Forelimb muscle (tissue), 1 donor: ENCODE measurements at places on chromosomes 5 and 9. TPM values are rescaled to one million over a fixed set of nuclear protein-coding genes. Genes with fewer than 3 reads are reported as not detected.

Gene TAS2R1
- polyA plus RNA-seq: 0.32 TPM

Gene C8G
- polyA plus RNA-seq: 0.32 TPM

Gene CATSPER3
- polyA plus RNA-seq: 0.87 TPM

Gene KCNIP1
- 2.4 TPM for polyA plus RNA-seq

Gene LCN12
- polyA plus RNA-seq: 0.71 TPM

Gene STPG3
- polyA plus RNA-seq: 0.18 TPM

- DNase-seq: no peak
Observed at GRCh38 chr9:136695435-136695895, 8.2 kb upstream of the AGPAT2 start.

DNA sequence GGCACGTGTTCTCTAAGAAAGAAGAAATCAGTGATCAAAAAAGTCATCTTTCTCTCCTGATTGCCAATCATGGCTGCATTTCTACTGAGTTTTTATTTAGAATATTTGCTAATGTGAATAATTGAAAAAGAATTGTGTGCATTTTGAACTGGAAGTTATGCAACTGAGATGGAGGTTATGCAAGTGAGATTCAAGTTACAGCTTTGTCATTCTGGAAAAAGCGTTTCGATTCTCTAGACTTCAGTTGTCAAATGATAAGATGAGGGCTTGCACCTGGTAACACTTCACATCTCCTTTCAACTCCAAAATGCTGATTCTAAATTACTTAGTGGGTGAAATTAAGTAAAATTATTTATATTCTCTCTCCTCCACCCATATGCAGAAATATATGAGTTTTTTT lies 36.4 kb downstream of the C6 start:
- DNase-seq: no peak

DNA sequence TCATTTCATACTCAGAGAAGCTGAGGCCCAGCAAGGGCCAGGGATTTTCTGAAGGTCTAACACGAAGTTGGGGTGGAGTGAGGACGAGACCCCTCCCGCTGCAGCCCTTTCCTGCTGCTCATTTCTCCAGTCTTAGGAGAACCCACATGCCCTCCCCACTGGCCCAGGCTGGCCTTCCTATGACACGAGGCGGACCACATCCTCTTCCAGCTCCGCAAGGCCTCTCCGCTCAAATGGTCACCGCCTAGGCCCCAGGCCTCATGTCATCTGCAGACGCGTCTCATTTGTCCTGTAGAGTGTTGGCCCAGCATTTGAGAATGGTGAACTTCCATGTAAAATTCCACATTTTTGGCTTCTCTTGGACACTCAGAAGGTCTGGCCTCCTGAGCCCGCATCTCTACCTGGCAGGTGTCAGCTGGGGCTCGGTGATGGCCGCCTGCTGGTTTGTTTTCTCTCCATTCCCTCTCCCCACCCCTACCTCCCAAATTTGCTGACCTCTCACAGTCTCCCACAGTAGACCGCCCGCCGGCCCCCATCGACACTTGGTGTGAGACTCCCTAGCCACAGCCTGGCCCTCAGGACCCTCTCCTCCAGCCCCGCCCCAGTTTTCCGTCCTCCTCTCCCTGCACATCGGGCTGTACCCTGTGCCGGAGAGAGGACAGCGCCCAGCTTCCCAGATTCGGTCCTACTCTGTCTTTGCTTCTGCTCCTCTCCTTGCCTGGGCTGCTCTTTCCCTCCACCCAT lies 51.7 kb downstream of the ERGIC1 start:
- no peak for DNase-seq

DNA sequence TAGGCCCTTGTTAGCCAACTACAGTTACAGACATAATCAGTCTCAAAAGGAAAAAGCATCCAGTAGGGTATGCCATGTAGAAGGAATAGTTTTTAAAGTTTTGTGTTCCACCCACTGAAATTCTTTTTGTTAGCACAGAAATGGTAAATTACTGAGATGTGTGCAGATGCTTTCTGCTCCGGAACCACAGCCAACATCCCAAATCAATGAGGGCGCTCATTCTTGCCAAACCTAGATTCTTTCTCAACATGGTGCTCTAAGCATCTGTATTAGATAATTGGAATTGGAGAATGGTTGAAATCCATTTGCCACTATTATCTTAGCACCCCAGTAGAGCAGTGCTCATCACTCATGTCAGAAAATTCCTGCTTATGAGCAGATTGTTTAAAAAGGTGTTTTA lies 127.8 kb downstream of the SEC61B start:
- DNase-seq: no peak

- no peak for DNase-seq
Observed at GRCh38 chr5:155154973-155155372, 141.4 kb downstream of the KIF4B start.

- DNase-seq: no peak
Observed at GRCh38 chr5:153222936-153223335, 267.5 kb upstream of the GRIA1 start.

GRCh38 chr9:123416176-123416575 lies 60.2 kb downstream of the CRB2 start:
- no peak for DNase-seq

DNA sequence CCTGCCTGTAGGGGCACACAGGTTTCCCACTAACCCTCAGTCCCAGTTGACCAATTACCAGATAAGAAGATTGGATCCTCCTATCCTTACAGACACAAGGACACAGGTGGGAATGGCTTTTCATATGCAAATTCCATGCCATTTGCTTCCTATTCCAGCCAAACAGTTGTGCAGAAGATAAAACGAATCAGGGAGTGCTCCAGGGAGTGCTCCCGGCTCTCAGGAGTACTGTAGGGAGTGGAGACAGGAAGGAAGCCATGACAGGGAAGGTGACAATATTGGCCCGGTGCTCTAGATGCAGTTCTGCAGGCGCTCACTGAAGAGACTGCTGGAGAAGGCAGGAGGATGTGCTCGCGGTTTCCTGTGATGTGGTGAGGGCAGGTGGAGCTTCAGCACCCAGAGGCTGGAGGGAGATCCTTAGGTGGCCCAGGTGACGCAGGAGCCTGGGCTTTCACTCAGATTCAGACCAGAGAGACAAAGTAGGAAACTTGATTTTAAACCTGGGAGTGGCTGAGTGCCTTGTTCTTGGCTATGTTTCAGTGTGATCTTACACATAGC lies 260.0 kb downstream of the AUH start:
- no peak for DNase-seq

DNA sequence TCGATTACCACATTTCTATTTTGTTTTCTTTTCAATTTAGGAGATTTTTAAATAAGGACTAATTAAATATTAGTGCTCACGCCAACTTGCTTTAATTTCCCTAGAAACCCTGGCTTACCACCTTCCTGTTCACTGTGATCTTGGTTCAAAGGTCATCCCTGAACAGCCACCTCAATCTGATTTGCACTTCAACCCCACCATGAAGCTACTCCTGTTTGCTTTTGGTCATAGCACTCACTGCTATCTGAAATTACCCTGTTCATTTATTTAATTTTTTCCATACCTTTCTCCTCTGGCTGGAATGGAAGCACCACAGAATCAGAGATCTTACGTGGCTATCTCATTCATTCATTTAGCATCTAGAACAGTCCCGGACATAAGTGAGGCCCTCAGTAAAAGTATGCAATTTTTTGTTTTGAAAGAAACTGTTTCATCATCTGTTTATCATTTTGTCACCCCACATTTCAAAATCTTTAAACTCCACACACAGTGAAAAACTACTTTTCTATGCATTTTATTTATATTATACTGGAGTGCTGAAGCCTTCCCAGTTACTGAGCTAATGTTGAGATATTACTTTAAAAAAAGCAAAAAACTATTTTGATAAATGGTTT lies 17.2 kb upstream of the ADAMTSL1 start:
- no peak for DNase-seq

DNA sequence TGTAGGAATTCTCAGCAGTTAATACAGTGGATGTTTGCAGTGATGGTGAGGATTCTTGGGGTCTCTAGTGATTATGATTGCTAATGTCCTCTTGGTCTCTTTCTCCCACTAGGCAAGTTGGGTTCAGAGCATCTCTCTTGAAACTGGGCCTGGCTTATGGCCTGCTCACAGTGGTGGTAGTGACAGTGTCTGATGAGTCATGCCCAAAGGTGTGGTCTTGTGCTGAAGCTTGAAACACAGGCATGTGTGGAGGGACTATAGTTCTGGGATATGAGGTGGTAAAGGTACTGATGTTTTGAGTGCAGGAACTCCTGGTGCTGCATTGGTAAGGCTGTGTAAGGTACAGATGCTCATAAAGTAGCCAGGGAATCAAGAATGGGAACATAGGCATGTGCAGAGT lies 231.1 kb downstream of the FAM170A start:
- DNase-seq: no peak

DNA sequence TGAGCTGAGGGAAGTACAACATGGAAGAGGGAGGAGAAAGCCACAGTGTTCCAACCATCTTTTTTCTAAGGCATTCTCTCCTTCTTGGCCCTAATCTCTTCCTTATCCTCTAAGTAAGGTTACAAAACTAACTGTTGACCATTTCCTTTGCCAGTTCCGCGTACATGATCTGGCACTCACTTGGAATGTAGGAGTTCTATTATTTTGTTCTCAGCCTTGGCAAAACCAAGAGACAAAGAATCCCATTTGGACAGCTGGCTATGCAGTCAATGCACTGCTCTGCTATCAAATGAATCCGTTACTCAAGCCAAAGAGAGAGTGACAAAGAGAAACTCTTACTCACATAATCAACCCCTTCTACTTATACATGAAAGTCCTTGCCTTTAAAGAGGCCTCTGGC lies 410.3 kb downstream of the DTWD2 start:
- DNase-seq: no peak

DNA sequence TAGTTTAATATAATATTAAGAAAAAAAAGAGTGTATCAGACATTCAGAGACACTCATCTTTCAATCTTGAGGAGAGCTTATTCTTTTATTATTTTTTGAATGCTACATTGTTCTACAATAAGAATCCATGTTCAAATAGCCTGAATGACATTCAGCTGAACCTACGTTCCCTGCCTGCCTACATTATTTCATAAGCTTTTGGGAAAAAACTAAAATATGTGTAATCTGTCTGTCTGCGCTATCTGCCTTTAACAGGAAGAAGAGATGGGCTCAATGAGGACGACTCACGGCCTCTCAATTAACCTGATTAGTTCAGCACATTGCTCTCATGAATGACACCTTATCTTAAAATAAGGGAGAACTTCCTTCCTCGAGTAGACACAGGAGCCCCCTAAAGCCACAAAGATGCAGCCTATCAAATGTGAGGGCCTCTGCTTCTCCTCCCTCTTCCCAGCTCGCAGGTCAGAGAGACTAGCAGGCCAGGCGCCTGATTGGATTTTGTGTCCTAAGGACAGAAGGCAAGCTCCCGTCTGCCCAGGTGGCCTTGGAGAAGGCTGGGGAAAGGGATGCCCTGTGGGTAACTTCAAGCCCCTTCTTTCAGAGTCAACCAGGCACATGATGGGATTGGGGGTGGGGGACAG lies 37.8 kb downstream of the EBF1 start:
- no peak for DNase-seq

DNA sequence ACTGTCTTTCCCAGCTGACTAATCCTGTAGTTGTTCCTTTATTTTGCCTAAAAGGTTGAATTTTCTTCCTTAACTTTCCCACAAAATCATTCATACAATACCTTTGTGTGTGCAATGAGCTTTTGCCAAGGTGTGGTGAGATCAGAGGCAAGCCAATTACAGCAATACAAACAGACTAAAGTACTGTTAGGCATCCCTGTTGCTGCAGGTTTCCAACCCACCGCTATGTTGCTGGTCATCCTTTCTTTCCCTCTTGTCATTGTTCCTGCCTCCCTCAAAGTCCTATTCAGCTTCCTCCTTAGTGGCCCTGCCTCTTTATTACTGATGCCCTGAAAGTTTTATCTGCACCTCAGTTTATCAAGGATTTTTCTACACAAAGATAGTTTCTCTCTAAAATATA lies 22.1 kb downstream of the ITGA2 start:
- DNase-seq: no peak

- no peak for DNase-seq
Observed at GRCh38 chr5:119393201-119393691, 37.4 kb downstream of the TNFAIP8 start.

DNA sequence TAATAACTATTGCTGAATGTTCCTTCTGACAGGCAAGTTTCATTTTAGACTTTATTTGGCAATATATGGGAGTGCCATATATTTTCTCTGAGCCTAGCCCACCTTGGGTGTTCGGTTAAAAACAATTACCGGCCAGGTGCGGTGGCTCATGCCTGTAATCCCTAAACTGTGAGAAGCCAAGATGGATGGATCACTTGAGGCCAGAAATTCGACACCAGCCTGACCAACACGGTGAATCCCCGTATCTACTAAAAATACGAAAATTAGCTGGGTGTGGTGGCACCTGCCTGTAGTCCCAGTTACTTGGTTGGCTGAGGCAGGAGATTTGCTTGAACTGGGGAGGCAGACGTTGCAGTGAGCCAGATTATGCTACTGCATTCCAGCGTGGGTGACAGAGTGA lies 47.9 kb downstream of the TNFSF15 start:
- no peak for DNase-seq

DNA sequence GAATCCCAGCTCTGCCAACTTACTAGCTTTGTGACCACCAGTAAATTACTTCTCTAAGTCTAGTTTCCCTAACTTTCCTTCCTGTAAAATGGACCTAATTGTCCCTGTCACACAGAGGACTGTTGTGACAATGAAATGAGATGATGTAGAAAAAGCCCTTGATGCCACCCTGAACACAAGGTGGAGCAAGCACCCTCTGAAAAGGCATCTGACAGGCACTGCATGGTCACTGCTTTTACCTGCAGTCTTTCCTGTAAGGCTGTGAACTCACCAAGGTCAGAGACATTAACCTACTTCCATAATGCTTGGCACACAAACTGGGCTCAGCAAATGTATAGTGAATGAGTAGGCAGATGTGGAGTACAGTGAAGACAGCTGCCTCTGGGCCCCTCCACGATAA lies 6.1 kb downstream of the SLC31A2 start:
- DNase-seq: no peak

DNA sequence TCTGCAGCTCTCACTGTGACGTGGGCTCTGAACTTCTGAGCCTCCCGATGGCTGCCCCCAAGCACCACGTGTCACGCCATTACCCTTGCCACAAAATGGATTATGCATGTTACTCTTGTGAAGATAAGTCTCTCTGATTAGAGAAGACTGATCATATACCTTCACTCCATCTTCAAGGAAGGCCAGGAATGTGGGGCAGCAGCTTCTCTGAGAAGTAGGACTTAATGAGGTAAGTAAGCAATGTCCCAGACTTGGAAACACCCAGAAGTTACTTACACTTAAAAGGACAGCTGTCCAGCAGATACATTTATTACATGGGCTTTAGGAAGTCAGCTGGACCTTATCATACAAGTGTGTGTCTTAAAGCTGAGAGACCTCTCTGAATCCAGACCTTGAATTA lies 155.0 kb downstream of the FGF1 start:
- no peak for DNase-seq

- DNase-seq: no peak
Observed at GRCh38 chr5:125311743-125312142, 565.3 kb upstream of the ZNF608 start.

DNA sequence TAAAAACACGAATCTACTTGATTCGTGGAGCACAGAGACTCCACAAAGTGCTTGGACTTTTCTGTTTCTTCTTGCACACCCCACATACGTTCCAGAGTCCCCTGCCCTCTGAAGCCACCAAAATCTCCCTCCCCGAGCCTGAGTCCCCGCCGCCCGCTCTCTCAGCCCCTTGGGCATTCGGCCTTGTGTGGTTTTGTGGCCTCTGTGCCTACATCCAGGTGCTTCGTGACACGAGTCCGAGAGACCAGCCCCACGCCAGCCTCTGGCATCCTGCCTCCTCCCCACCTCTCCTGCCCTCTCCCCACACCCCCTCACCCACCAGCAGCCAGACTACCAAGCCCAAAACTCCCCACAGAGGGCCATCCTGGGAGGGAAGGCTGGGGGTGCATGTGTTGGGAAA lies 87.8 kb upstream of the PPP1R26 start:
- no peak for DNase-seq

- no peak for DNase-seq
Observed at GRCh38 chr9:88243736-88244135, 105.5 kb upstream of the SPATA31C2 start.
